ENCODE measurements at places on chromosomes 7 and 10.

GRCh38 chr10:88315755-88316154 lies 267.4 kb downstream of the RNLS start:
- no peak for DNase-seq

- peak; percentile 47 for DNase-seq
Observed at GRCh38 chr10:57699944-57700343, 567.8 kb downstream of the IPMK start.

DNA sequence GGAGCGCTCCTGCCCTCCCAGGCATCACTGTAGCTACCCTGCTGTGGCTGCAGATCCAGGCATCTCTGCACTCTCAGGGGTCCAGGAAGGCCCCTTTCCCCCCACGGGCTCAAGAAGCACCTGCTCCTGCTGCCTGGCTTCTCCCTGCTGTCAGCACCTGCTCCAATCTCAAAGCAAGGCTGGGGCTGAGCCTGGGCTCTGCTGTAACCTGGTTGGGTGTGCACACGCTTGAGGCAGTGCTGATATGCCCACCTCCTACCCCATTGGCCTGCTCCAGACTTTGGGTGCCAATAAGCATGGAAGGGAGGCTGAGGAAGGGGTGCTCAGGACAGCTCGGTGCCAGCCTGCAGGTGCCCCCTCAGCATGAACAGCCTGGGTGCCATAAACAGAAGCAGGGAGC lies 185.0 kb downstream of the ZNF438 start:
- no peak for DNase-seq

DNA sequence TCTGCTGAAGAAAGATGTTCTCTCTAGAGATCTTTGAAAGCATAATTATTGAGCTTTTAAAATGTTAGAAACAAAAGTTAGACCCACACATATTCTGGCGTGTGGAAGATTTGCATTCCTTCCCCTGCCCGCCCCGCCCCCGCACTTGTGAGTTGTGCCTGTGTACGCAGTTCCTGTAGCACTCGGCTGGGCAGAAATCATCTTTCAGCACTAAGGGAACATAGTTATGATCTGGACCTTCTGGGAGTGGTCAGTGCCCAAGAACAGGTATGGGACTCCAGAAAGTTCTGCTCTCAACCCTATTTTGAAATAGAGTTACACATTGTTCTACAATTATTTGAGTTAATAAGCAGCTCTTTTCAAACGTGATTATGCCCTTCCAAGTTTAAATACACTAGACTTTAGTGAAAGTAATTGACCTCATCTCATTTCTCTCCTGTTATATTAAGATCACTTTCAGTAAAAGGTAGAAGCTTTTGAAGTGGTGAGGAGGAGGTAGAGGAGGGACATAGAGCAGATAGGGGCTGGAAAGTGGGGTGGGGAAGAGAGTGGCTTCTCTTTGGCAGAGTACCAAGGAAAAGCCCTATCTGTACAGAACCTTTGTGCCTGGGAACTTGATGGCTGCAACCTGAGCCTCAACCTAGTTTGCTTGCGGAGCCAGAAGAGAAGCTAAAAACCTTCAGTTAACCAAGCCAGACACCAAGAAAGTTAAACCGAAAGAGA lies 5.7 kb downstream of the BLVRA start:
- no peak for DNase-seq

DNA sequence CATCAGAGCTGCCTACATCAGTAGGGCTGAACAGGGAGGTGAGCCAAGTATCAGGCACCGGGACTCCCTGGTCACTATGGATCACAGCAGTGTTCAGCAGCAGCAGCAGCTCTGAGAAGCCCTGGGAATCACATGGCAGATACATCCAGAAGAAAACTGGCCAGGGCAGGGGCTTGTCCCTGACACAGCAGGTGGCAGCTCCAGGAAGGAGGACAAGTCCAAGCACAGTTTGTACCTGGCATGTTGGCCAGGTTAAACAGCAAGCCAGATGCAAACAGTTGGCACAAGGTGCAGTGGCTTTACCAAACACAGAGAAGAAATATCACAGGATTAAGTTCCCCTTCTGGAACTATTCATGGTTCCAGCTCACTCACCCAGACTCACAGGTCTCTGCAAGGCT lies 139.4 kb downstream of the KCNMA1 start:
- DNase-seq: no peak

DNA sequence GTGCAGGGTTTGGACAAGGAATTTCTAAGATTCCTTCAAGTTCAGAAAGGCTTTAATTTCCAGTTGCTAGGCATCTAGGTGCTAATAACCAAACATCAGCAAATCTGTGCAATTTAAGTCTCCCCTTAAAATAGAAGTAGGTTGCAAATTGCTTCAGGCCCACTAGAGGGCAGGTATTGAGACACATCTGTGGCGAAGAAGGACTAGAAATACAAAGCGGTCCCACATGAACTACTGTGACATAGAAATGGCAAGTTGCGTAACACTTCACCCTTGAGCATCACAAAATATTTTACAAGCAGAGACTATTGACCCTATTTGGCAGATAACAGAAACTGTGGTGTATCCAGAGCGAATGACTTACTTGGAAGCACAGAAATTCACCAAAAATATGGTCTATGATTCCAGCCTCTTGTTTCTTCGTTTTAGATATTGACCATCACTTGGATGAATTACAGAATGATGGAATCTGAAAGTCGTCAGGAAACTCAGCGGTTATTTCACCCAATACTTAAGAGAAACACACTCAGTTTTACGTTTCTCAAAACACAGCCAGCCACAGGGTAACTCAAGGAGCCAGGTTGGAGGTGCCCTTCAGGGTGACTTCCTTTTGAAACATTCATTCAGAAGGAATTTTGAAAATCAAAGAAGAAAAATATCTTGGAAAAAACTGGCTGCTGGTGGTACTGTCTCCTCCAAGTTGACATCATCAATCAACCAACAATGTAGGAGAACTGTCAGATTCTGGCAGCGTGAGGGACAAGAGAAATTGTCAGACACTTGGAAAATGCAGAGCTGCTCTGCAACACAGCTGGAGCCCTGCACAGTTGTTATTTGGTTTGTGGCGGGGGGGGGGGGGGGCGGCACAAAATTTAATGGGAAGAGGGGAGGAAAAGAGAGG lies 256.3 kb upstream of the MINDY3 start:
- no peak for DNase-seq

DNA sequence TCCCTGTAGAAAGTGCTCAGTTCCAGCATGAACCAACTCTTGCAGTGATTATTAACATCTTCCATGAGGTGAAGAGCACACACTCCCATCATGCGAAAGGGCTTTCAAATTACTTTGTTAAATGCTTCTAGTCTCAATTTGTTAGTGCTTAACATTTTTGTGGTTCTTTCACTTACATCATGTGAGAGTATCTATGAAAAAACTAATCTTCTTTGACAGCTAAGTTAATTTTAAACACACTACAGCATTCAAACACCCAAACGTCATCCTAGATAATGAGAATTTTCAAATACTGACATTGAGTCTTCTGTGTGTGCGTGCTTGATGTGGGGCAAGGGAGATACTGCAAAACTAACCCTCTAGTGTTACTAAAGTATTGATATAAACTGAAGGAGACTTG lies 84.8 kb downstream of the ETV1 start:
- DNase-seq: peak; percentile 53

GRCh38 chr10:124048371-124049290 lies 44.8 kb downstream of the CHST15 start:
- no peak for DNase-seq

All from RCC 7860 (cell line).